ENCODE measurements at places on chromosomes 16 and 17. TPM values are rescaled to one million over a fixed set of nuclear protein-coding genes. Genes with fewer than 3 reads are reported as not detected.

Gene GGA2
- total RNA-seq = 105 TPM

DNA sequence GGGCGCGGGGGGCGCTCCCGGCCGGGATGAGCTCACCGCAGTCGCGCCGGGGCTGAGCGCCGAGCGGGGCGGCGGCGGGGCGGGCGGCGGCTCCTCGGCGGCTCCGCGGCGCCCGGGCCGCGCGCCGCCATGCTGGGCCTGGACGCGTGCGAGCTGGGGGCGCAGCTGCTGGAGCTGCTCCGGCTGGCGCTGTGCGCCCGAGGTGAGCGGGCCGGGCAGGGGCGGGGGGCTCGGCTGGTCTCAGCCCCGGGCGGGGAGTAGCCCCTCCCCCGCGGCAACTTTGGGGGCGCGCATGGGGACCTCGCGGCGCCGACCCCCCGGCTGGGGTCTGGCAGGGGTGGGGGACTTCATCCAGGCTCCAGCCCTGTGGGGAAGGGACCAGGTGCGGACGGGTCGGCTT lies at the start of gene ARHGDIG:
TSS of gene ARHGDIG (plus strand) at position 40 of the 400 bp plus-strand sequence. CDS start at position 130, 90 bp downstream.
- DNase-seq = no peak

- no peak for DNase-seq
These were observed at the start of gene PIK3R5 for GRCh38 chr17:8965394-8966168. Gene PIK3R5 (minus strand): TSS chr17:8965707. CDS start chr17:8911494, 54,213 bp downstream.

DNA sequence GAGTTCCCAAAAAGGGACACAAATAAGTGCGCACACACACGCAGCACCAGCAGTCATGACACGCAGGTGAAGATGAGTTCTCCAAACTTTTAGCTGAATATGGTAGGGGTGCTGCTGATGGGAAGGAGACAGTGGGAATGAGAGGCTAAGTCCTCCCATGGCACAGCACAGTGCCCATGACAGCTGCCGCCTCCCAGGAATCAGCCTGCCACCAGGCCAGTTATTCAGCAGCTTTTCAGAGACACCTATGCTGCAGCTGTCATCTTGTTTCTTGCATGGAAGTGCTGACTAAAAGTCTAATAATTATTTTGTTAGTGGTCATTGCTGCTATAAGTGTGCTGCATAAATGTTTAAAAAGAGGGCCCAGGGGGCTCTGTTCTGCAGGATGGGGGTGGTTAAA lies 12.2 kb downstream of the WFIKKN2 start:
- peak; percentile 24 for DNase-seq

Gene RNF43
- 14.0 TPM for total RNA-seq

Gene NPIPB9
- 1.2 TPM for total RNA-seq

Data from type B pancreatic cell (in vitro differentiated cells).